A549 treated with Mapracorat at 1 μM for 4 hours (cell line): ENCODE measurements at places on chromosomes 11 and 22. TPM values are rescaled to one million over a fixed set of nuclear protein-coding genes. Genes with fewer than 3 reads are reported as not detected.

Gene TRIM51
- not detected in 5 replicates for total RNA-seq

Gene ARHGAP8
- 1.2 to 2.5 TPM (median 1.8 TPM) in 5 replicates for total RNA-seq

Gene APOA1
- total RNA-seq = 0.23 to 0.40 TPM in 2 of 5 replicates, not detected in the others

Gene CNGA4
- total RNA-seq = 0.11 TPM in 1 of 5 replicates, not detected in the others

Gene RGL4
- not detected in 5 replicates for total RNA-seq

Gene DDI1
- not detected in 5 replicates for total RNA-seq

Gene GAL3ST1
- total RNA-seq = 7.0 to 11.7 TPM (median 11.1 TPM) in 5 replicates

Gene TRMT112
- total RNA-seq = 391 to 479 TPM (median 434 TPM) in 5 replicates

Gene LRRC75B
- 5.5 to 9.0 TPM (median 8.1 TPM) in 5 replicates for total RNA-seq

Gene TESMIN
- total RNA-seq = 3.3 to 7.6 TPM (median 6.7 TPM) in 5 replicates

Gene OLFML1
- 0.08 TPM in 1 of 5 replicates, not detected in the others for total RNA-seq

Gene MS4A7
- not detected in 5 replicates for total RNA-seq

Gene JHY
- total RNA-seq = 3.0 to 3.8 TPM (median 3.7 TPM) in 5 replicates

Gene SERPINH1
- total RNA-seq = 65.1 to 94.8 TPM (median 90.6 TPM) in 5 replicates

Gene OR5J2
- not detected in 5 replicates for total RNA-seq

Gene SYTL2
- 8.8 to 14.6 TPM (median 9.5 TPM) in 5 replicates for total RNA-seq

Gene PNPLA5
- 0.06 TPM in 1 of 5 replicates, not detected in the others for total RNA-seq

Gene CCDC87
- total RNA-seq = 0.60 to 0.67 TPM (median 0.63 TPM) in 5 replicates

Gene OR2D2
- total RNA-seq = not detected in 5 replicates

Gene APOL3
- not detected in 5 replicates for total RNA-seq

Gene SLC25A17
- 21.4 to 25.5 TPM (median 22.1 TPM) in 5 replicates for total RNA-seq

Gene MYOD1
- total RNA-seq = not detected in 5 replicates

Gene FIBIN
- not detected in 5 replicates for total RNA-seq

Gene CTSW
- total RNA-seq = 0.11 TPM in 1 of 5 replicates, not detected in the others

Gene CRYBB1
- not detected in 5 replicates for total RNA-seq

Gene BRSK2
- 4.5 to 7.8 TPM (median 6.3 TPM) in 5 replicates for total RNA-seq

Gene SCGB2A2
- total RNA-seq = not detected in 5 replicates

Gene SHANK3
- 2.7 to 5.5 TPM (median 4.5 TPM) in 5 replicates for total RNA-seq

Gene GVQW3
- total RNA-seq = 0.57 to 1.4 TPM (median 0.92 TPM) in 5 replicates

Gene OPCML
- total RNA-seq = not detected in 5 replicates

Gene DDX10
- 35.4 to 51.1 TPM (median 42.1 TPM) in 5 replicates for total RNA-seq

Gene DPAGT1
- 31.6 to 43.9 TPM (median 36.0 TPM) in 5 replicates for total RNA-seq

Gene ACTN3
- not detected in 5 replicates for total RNA-seq

Gene TP53I11
- 33.8 to 47.8 TPM (median 43.4 TPM) in 5 replicates for total RNA-seq

Gene MRGPRX1
- total RNA-seq = not detected in 5 replicates

Gene TIMP3
- total RNA-seq = 1.1 to 1.8 TPM (median 1.5 TPM) in 5 replicates
